Heart right ventricle (tissue), 16 donors: ENCODE measurements at places on chromosomes 1 and 21. TPM values are rescaled to one million over a fixed set of nuclear protein-coding genes. Genes with fewer than 3 reads are reported as not detected.
A peak's percentile ranks its signal among the peaks of the same experiment; 100 is the strongest.

DNA sequence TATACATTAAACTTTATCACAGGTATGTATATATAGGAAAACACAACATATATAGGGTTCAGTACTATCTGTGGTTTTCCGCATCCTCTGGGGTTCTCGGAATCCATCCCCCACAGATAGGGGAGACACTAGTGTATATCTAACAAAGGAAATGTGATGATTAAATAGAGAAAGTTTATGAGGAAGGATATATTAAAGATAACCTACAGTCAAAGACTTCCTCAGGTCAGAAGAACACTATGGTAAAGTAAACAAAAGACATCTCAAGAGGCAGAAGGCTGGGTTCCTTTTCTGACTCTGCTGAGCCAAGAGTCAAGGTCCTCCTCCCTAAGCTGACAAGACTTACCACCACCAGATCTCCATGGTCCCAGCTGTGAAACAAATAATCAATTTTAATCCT lies 12.1 kb downstream of the USP24 start:
- no peak for DNase-seq

DNA sequence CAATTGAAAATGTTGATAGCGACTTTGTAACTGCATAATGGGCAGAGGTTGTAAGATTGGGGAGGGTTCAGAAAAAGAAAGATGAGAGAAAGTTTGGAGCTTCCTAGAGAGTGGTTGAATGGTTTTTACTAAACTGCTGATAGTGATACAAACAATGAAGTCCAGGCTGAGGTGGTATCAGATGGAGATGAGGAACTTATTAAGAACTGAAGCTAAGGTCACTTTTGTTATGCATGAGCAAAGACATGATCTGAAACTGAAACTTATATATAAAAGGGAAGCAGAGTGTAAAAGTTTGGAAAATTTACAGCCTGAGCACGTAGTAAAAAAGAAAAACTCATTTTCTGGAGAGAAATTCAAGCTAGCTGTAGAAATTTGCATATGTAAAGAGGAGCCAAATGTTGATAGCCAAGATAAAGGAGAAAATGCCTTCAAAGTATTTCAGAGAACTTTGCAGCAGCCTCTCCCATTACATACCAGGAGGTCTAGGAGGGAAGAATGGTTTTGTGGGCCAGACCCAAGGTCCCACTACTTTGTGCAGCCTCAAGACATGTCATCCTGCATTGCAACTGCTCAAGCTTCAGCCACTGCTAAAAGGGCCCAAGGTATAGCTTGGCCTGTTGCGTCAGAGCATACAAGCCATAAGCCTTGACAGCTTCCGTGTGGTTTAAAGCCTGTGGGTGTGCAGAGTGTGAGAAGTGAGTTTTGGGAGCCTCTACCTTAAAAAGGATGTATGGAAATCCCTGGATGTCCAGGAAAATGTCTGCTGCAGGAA lies 843.9 kb downstream of the AMY1C start:
- no peak for DNase-seq

GRCh38 chr1:172176206-172176605 lies 244.3 kb upstream of the C1orf105 start:
- DNase-seq = no peak

DNA sequence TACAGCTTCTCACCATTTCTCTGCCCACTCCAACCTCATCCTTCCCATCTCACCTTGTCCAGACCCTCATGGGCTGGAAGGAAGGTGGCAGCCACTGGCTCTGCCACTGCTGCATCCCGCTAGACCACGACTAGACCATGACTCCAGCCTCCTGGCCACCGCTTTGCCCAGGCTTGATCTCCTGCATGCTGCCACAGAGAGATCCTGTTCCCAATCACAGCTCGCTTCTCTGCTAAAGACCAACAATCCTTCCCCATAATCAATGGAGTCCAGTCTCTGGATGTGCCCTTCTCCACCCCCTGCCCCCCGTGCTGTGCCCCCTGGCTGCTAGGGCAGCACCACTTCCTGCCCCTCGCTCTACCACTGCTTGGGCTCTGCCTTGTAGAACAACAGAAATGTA lies 64.9 kb upstream of the DMRTB1 start:
- no peak for DNase-seq

DNA sequence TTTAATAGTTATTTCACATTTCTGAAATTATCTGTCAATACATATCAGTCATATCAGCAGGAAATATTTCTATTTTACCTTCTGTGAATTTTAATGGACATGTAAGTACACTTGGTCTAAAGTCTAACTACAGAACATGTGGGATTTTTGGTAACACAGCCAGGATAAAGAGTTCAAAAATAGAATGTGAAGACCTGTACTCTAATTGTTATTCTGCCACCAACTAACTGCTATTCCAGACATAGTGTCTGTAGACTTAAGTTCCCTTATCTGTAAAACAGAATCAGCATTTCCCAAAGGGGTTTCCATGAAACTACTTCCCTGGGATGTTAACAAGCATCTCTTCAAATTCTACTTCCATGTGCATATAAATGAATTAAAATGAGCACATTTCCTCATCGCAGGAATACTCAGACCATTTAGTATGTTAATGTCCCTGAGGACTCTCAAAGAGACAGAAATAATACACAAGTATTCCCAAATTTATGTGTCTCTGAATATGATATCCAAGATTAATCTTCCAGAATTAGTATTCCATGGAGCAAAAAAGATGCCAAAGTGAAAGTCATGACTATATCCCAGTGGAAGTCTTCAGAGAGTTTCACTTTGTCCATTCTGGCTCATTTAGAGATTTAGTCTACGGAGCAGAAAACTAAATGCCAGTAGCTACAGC lies 325.6 kb downstream of the NEGR1 start:
- no peak for DNase-seq

GRCh38 chr21:44815852-44816628 lies 1.8 kb downstream of the SUMO3 start:
- DNase-seq = no peak

DNA sequence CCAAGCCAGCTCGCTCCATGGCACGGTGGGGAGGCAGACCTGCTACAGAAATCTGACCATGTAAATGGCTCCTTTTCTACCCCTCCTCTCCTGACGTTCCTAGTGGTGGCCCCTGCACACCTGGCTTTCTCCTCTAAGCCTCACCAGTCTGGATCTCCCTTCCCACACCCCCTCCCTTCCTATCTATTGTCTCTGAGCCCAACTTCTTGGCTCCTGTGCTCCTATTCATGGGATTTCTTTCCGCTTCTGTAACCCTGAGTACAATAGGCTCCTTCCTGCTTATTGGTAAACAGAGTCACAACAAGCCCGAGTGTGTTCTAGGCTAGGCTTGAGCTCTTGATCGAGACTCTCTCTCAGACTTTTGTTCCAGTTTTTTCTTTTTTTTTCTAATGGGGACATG lies 17.6 kb downstream of the OPTC start:
- peak; percentile 50 for DNase-seq

DNA sequence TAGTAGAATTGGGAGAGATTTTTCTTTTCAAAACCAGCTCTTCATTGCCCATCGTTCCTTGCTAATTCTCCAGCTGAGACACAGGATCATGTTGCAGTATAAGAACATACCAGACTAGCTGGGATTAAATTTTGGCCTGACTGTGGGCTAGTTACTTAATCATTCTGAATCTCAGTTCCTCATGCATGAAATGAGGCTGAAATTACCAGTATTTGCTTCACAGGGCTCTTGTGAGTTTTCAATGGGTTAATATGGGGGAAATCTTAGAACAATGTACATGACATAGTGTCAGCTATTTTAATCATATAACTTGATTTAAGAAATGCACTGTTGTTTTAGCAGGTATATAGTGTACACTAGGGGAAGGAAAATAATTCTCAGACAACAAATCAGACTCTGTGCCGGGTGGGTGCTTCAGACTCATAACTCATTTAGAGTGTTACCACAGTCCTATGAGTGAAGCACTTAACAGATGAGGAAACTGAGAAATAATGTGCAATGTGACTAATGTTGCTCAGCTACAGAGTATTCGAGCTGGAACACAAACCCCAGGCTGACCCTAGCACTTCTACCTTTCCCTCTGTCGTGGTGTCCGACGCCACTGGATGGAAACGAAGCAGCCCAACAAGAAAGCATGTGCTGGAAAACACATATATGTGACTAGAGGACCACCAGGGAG lies 137.6 kb upstream of the SGIP1 start:
- DNase-seq = no peak

GPR161 gene
- 0.93 TPM for total RNA-seq

DNA sequence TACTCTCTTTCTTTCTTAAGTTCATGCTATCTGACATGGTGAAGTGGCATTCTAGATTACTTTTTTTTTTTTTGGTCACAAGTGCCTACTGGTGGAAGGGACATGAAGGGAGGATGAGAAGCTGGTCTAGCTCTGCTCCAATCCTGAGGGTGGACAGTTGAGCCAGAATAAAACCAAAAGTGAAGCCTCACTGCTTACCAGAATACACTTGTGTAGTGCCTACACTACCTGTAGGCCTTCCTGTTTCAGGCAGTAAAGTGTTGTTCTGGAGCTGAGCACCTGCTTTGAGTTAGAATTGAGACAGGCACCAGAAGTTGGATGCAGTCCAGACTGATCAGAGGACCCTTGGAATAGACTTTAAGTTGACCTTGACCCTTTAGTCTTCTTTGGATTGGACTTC lies 40.4 kb upstream of the APOBEC4 start:
- no peak for DNase-seq

DNA sequence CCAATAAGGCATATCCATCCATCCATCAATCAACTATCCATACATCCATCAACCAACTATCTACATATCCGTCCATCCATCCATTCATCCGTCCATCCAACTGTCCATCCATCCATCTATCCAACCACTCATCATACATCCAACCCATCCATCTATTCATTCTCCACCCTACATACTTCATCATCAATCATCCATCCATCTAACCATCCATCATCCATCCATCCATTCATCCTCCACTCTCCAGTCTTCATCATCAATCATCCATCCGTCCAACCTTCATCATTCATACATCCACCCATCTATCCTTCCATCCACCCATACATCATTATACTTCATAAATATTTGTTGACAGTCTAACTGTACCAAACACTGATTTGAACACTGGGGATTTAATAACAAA lies 231.3 kb upstream of the DAB1 start:
- DNase-seq = no peak

DNA sequence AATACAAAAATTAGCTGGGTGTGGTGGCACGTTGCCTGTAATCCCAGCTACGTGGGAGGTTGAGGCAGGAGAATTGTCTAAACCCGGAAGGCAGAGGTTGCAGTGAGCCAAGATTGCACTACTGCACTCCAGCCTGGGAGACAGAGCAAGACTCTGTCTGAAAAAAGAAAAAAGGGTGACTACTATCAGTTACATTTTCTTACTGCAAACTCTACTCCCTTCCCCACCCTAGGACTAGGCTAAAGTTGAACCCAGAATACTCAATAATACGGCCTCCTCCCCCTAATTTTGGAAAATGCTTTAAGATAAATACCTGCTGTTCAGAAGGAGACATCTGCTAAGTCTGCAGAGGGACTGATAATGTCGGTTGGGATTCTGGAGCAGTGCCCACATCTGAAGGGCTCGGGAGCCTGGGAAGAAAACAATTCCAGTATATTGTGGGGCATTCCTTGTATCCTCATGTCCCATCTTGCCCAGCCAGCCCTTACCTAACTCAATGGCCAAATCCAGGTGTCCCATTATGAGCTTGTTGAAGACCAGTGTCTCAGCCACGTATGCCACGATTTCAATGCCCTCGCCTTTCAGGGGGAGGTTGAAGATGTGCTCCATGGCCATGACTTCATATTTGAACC lies 89.7 kb downstream of the ADCY10 start:
- DNase-seq = no peak

DNA sequence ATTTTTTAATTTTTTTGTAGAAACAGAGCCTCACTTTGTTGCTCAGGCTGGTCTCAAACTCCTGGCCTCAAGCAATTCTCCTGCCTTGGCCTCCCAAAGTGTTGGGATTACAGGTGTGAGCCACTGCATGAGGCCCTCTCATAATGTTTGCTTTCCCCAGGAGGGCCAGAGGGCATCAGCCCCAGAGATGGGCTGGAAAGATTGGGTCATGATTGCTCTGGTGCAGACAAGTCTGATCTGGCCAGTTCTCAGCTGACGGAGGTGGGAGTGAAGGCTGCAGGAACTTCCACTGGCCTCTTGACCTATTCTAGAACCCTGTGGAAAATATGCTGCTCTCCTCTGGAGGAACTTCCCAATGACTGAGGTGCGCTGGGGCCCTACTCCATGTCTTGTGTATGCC lies 43.4 kb upstream of the RD3 start:
- DNase-seq = no peak

TEX38 gene
- not detected for total RNA-seq

- no peak for DNase-seq
These were observed 6.4 kb upstream of the BRWD1 start for GRCh38 chr21:39319814-39320332.

DNA sequence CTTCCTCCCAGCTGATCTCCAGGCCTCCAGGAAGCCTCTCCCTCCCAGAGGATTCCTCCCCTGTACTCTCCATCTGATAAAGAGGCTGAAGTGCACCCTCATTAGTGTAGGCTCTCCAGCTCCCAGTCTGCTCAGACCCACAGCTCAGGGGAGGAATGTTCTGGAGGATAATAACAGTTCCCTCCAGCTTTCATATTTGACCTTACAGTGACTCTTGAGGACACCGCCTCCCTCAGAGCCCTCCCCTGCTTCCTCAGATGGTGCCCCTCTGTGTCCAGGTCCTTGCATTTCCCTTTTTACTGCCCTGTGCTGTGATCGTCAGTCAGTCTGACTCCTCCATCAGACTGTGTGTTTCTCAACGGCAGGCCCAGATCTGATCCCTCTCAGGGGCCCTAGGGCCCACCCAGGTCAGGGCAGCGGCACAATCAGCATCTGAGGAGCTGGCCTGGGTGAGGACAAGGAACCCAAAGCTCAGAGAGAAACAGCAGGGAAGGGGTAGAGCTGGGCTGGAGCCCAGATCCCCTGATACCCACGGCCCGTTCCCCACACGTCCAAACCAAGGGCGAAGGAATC lies 1.1 kb upstream of the SHISAL2A start:
- no peak for DNase-seq

KPRP gene
- total RNA-seq = not detected

DNA sequence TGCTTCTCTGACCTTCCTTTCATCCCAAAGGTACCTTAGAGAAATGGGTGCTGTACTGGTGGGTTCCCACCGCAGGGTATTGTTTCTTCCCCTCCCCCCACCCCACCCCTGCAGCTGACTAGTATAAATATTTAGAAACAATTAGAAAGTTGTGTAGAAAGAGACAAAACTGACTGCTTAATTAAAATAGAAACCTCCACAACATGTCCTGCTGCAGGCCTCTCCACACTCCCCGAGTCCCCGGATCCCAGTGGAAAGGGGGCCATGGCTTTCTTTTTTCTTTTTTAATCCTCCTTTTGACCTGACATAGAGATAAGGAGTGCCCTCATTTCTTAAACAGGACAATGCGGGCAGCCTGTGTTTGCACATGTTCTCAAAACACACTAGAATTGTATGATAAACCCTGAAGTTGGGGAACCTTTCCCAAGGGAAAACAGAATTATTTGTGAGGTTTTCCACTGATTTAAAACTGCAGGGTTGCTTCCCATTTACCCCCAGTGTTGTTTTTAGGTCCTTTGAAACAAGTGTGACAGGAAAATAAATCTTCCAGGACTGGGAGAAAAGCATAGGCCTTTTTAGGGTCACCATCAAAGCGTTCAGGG lies 1.7 kb downstream of the RHOU start:
- DNase-seq = no peak

GNB1 gene
- 148 TPM for total RNA-seq

CA6 gene
- not detected for total RNA-seq
